GM23338 (cell line): ENCODE measurements at places on chromosomes 2 and 18.

DNA sequence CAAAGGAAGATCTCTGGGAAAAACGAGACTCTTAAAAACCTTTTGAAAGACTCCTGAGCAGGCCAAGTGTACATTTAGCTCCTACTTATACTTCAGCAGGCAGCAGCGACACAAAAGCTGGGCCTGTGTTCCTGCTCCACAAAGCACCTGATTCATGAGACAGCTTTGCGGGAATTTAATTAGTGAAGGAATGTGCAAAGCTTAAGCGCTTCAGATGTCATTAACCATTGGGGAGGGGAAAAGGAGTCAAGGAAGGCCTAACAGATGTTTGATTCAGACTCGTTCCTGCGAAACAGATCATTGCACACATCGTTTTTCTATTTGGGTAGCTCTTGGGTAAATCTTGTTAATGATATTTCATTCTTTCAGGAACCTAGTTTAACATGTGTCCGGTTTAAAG lies 125.9 kb downstream of the MAIP1 start:
- DNase-seq, result peak; percentile 57

DNA sequence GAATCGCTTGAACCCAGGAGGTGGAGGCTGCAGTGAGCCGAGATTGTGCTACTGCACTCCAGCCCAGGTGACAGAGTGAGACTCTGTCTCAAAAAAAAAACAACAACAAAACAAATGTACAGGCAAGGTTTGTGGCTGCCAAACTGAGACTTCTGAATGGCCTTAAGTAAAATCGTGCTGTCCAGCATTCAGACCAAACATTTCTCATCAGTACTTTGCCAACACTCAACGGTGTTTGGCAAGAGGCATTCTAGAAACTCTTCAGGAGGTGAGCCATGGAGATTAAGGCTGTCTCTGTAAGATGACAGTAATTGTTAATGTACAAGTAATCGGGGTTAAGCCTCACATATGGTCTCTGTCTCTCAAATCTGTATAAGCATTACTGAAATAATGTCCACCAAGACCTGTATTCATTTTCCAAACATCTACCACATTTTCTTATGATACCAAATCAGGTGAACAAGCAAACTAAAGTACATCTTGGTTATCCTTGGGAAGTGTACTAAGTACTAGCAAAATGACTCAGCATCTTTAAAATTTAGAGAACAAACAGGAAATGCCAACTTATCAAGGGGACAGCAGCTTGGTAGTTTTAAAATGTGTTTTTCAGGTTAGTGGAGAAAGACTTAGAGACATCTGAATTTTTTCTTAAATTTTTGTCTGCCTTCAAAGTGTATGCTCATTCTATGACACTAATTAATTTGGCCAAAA lies 29.3 kb downstream of the SERPINE2 start:
- no peak for DNase-seq

- peak; percentile 44 for DNase-seq
These were observed 1.3 kb upstream of the TLX2 start for GRCh38 chr2:74512744-74513604.

DNA sequence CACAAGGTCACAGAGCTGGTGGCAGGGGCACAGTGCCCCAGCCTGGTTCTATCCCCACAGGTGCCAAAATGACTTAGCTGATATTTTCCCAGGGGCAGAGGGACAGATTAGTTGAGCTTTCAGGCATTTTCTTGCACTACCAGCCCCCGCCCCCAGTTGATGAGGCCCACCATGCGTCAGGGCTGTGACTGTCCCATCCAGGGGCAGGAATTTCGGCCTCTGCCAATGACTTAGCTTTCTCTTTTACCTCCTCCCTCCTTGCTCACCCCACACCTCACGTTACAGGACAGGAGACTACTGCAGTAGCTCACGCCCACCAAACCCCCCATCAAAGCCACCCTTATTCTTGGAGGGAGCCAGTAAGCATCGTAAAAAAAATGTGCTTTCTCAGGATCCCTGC lies 31.5 kb downstream of the MRO start:
- DNase-seq, result peak; percentile 31

- DNase-seq, result no peak
These were observed 620.7 kb downstream of the NYAP2 start for GRCh38 chr2:226020176-226020575.
